Fibroblast of pulmonary artery (primary cell): ENCODE measurements at places on chromosomes 13 and 19.

GRCh38 chr19:29439688-29440550 lies 85.9 kb upstream of the VSTM2B start:
- no peak for DNase-seq

DNA sequence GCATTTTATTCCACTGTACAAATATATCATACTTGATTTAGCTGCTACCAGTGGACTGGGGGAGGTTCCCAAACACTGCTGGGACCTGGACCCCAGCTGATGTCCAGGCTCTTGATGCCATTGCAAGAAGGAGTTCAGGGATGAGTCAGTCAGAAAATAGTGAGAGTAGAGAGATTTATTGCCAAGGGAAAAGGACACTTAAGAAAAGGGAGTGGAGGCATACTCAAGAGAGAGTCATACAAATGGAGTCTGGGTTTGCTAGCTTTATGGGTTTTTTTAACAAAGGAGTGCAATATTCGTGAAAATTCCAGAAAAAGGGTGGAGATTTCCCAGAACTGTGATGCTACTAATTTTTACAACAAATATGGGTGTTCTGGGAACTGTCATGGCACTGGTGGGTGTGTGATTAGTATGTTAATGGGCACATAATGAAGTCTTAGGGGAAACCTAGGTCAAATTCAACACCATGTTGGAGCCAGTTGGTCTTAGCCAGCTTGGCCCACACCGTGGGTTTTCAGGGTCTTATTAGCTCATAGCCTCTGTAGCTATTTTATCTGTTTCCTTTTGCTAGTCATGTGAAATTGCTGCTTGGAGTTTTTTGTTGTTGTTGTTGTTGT lies 36.2 kb downstream of the GPC6 start:
- peak; percentile 51 for DNase-seq

DNA sequence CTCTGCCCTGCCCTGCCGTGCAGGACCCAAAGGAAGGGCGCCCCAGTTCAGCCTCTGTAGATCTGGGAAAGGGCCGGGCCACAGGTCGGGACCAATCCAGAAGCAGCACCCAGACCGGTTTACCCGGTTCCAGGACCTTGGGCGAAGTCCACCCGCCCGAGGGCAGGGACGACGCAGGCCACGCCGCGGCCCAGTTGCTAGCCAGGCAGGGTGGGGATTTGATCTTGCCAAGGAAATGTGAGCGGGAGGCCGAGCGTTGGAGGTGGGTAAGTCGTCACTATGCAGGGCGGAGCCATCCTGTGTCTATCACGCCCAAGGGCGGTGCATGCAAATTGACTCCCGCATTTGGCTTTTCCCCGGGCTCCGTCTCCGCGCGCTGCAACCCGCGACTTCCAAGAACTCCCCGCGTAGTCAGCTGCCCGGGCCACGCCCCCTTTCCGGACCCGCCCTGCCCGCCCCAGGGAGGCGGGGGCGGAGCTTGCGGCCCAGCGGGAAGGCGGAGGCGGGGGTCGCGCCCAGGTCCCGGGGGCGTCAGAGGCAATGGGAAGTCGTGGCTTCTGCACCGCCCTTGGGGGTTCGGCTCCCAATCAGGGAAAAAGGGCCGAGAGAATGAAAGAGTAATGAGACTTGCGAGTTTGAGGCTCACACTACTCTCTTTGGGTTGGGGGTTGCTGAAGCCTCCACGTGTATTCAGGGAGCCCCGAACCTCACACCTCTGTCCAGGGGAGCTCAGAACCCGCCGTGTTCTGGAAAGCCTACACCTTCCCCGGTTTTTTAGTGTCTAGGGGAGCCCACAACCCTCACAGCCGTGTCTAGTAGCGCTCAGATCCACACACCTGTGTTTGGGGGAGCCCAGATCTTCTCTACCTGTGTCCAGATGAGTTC lies 12.8 kb downstream of the IER2 start:
- DNase-seq = peak; percentile 99

DNA sequence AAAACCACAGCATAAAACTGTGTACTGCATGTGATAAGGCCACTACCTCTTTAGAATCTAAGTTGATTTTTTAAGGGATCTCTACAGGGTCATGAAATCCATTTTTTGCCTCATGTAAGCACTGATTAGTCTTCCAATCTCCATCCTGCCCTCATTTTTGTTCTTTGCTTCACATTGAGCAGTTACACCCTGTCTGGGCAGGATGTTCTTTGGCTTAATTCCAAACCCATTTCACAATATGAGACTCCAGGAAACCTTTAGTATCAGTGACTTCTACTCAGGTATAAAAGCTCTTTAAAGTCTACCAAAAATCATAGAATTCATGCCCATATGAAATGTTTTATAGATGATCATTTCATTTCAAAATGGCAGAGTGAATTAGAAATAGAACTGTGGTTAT lies 592.6 kb downstream of the TBC1D4 start:
- peak; percentile 65 for DNase-seq

GRCh38 chr19:19600793-19601330 lies 17.6 kb downstream of the PBX4 start:
- DNase-seq = no peak

GRCh38 chr13:98986226-98986846 lies 8.5 kb upstream of the DOCK9 start:
- DNase-seq = no peak

DNA sequence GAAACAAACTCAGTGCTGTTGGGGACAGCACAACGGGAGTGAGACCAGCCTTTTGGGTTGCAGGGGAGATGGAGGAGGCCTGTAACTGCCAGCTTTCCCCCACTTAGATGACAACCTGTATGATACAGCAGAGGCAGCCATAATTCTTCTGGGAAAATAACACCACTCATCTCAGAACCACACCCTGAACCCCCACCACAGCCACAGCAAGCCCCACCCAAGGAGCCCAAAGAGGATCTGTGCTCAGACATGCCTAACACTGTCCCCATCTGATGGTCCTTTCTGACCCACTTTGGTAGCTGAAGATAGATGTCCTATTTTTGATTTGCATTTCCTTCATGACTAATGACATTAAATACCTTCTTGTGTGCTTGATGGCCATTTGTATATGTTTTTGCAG lies 15.4 kb downstream of the LGALS13 start:
- no peak for DNase-seq
